CD14-positive monocyte (primary cell): ENCODE measurements at places on chromosomes 3 and 15.

DNA sequence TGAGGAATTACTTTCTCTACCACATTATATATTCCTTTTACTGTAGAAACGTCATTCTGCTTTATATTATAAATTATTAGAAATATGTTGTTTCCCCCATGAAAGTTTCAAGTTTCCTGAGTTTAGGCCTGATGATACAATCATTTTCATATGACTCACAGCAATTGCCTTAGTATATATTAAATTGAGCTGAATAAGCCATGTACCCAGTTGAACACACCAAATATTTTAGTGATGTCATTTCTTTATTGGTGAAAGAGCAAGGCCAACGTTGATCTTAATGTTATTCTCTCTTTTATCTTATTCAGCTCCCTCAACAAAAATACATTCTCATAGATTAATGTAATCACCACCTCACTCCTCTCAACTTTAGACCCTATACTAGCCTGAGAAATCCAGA lies 30.8 kb downstream of the B3GNT5 start:
- no peak for DNase-seq

- no peak for DNase-seq
Observed at GRCh38 chr3:34056181-34056910, 257.9 kb downstream of the PDCD6IP start.

GRCh38 chr3:181941250-181941649 lies 229.5 kb downstream of the SOX2 start:
- DNase-seq, result no peak

DNA sequence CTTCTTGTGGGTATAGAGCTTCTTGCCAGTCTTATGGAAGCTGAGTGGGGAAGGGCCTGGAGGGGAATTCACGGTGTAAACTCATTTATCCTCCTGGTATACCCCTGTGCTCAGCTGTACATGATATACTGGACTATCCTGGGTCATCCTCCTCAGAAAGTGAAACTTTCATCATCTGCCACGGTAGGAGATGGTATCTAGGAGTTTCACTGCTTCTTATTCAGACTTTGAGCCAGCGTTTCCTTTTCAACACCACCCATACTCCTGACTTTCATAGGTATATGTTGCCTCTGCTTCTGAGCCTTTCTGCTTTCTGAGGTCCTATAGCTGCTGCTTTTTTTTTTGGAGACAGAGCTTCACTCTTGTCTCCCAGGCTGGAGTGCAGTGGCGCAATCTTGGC lies 15.6 kb downstream of the SENP5 start:
- DNase-seq, result no peak
